ENCODE measurements at places on chromosomes 4 and X.

DNA sequence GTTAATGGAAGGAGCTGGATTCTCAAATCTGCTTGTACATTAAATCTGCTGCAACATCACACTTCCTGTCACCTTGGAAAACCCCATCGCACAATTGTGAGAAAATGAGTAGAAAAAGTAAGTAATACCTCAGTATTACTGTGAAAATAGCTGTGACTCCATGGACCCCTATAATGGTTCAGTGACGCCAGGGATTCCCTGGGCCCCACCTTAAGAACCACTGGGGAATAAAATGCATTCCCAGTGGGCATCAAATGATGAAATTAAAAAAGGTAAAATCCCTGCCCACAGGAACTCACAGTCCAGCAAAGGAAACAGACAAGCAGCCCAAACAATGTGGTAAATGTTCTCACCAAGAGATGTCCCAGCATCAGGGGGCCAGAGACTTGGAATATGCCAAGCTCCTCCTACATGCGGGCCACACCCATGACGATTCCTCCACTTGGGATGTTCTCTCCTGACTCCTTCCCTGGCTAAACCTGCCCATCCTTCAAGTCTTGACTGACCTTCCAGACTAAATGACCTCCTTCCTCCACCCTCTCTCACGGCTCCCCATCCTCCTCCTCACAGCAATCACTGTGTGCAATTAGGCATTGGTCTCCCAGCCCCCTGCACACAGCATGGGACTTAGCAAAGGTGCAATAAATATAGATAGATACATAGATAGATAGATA is 2.6 kb downstream of the EVC2 start:
- DNase-seq, result no peak

GRCh38 chr4:41507291-41507947 is 30.5 kb upstream of the LIMCH1 start:
- no peak for DNase-seq

DNA sequence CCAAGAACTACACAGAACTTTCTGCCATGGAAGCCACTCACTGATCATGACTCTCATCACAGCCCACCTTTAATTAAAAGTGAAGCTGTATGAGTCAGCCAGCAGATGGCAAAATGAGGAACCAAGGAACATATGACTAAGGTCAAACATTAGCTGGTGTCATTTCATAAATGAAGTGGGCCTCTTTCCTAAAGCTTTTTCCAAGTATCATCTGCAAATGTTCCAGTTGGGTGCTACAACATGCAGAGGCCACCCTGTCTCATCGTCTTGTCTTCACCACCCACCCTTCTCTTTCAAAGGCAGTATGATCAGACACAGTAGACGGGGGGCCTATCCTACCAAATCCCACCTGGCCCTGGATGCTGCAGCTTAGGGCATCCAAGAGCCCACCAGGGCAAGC is 9.2 kb upstream of the EOLA1 start:
- no peak for DNase-seq

- no peak for DNase-seq
Measured at GRCh38 chrX:33298622-33299021, 87.3 kb upstream of the DMD start.

- DNase-seq, result no peak
Measured at GRCh38 chr4:73725985-73726384, 14.4 kb upstream of the CXCL8 start.

DNA sequence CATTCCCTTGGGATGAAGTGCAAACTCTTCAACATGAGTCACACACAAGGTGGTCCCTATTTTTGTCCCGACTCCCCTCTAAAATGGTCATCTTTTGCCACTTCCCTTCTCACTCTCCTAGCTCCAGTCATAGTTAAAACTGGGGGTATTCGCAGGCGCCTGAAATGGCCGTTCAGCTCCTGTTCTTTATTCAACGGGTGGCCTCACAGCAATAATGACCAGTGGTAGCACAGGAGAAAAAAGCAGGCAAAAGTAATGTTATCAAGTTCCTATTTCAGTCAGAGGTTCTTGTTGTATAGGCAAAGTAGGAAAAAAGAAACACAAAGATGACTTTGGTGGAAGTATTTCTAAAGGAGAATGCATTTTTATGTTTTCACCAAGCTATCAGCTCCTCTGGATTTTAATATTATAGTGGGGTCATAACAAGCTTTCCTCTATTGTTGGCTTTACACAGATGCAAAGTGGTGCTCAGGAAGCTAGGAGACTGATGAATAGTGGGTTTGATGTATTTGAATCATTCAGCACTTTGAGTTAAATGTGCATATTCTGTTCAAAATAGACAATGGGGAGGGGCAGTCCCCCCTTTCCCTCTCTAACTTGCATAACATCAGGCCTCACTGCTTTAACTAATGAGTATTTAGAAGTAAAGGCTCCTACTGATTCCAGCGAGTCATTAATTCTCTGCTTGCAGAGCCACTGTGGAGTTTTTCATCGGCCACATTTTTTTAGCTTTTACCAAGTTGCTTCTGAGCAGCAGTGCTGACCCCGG is 171.2 kb upstream of the NDP start:
- DNase-seq, result no peak

- DNase-seq, result no peak
Measured at GRCh38 chr4:174764105-174764729, 64.8 kb downstream of the GLRA3 start.

GRCh38 chr4:121654738-121655137 is 42.0 kb downstream of the ANXA5 start:
- no peak for DNase-seq

- DNase-seq, result no peak
Measured at GRCh38 chr4:31793907-31794306, 1073.7 kb downstream of the PCDH7 start.

DNA sequence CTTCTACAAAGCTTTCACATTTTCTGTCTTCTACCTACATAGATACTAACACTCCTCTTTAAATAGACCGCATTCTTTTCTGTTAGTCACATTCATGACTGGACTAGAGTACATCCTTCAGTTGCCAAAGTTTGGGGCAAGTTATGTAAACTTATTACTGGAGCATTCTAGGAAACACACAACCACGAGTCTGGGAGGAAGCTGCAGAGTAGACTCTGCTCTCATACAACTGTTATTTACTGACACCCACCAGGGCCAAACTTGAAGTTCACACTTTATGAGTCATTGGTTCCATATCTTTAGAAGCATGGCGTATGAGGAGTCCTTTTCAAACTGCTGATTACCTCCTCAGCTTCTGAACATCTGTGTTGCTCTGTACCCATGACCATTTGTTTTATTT is 87.0 kb downstream of the RNF150 start:
- no peak for DNase-seq

- no peak for DNase-seq
Measured at GRCh38 chr4:108830509-108831244, 67.8 kb upstream of the ETNPPL start.

DNA sequence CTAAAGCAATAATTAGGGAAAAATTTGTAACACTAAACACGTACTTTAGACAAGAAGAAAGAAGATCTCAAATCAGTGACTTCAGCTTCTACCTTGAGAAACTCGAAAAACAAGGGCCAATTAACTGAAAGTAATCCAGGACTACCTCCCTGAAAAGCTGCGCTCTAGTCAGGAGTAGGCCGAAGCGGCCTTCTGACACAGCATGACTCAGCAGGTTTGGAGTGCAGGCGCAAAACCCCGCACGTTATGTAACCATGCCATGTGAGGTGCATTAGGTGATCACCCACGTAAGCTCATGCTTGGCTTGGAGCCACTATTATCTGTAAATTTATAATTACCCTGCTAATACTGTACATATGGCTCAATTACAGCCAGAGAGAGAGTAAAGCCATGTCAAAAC is 52.8 kb upstream of the CCDC149 start:
- no peak for DNase-seq

- no peak for DNase-seq
Measured at GRCh38 chrX:119502727-119503483, 34.7 kb downstream of the SLC25A5 start.

- DNase-seq, result no peak
Measured at GRCh38 chrX:132677233-132677716, 188.4 kb upstream of the MBNL3 start.

GRCh38 chrX:9610771-9611392 is 146.0 kb downstream of the TBL1X start:
- no peak for DNase-seq

DNA sequence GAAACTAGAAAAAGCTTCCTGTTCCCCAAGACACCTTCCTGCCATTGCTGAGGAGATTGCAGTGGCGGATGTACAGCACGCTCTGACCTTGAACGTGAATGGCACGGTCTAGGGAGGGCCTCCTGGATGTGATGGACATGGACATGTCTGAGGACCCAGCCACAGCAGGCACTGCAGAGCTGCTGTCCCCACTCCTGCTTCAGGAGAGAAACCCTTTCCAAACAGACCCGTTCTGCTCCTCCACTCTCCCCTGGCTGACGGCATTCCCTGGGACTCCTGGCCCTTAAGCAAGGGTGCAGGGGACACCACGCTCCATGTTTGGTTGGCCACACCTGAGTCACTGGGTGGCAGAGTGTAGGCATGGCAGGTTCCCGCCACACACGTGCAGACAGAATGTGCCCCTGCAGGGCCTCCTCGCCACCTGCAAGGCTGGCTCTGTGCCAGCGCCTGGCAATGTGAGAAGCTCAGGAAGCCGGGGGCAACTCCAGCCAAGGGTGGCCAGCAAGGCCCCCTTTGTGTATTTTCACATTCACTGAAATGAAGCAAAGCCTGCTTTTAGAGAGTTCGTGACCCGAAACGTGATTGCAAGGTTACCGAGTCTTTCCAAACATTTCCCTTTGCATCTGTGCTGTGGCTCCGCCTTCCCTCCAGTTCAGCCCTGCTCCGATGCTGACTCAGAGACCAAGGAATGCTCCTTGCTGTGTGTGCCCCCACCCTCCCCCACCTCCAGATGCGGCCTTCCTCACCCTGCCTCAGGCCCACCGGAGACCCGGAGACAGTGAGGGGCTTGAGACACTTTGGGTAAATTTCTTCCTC is 46.1 kb downstream of the HTRA3 start:
- no peak for DNase-seq

- no peak for DNase-seq
Measured at GRCh38 chrX:37662181-37662580, 23.4 kb upstream of the XK start.

DNA sequence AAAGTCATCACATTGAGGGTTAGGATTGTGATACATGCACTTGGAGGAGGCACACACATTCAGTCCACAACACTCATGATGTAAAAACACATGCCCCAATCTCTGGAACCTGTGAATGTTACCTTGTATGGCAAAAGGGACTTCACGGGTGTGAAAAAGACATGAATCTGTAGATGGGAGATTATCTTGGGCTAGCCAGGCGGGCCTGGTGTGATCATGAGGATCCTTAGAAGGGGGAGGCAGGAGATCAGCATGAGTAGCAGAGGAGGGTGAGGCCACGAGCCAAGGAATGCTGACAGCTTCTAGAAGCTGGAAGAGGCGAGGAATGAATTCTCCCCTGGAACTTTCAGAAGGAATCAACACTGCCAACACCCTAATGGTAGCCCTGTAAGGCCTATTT is 77.5 kb upstream of the ENPP6 start:
- DNase-seq, result no peak

DNA sequence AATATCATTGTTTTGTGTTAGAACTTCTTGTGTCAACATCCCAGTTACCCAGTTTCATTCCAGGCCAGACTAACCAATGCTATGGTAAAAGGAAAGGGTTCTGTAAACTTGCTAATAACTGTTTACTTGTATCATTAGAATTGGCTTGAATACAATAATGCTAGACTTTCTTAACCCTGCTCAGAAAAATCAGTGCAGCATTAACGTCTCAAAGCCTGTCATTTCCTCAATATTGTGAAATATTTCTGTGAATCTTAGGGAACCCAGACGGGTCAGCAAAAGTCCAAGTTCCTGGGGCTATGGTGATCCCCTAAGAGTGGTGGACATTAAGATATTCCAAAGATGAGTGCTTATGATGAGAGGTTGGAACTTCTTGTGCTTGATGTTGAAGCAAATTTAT is 541.2 kb upstream of the MAGEB18 start:
- DNase-seq, result no peak

GRCh38 chr4:155854582-155855226 is 11.4 kb downstream of the ASIC5 start:
- no peak for DNase-seq

DNA sequence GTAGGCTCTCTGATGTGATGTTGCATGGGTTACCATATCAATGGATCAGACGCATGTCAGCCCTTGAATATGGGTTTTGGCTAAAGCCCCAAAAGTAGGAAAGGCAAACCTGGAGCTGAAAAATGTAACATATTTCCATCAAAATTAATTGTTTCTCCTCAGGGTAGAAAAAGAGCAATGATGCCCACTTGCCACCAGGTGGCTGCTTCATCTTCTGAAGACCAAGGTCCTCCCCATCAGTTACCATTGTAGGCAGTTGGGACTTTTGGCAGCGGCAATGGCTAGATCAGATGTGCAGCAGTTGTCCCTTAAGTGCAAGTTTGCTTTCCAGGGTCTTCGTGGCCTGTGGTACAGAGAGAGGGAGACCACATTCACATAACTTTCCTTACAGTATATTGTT is 118.2 kb downstream of the NAF1 start:
- DNase-seq, result no peak

- no peak for DNase-seq
Measured at GRCh38 chr4:153538487-153539357, 72.6 kb downstream of the TMEM131L start.

- DNase-seq, result no peak
Measured at GRCh38 chr4:143362349-143363046, 25.8 kb downstream of the GAB1 start.

- DNase-seq, result no peak
Measured at GRCh38 chr4:24582235-24582832, 2.0 kb downstream of the DHX15 start.

DNA sequence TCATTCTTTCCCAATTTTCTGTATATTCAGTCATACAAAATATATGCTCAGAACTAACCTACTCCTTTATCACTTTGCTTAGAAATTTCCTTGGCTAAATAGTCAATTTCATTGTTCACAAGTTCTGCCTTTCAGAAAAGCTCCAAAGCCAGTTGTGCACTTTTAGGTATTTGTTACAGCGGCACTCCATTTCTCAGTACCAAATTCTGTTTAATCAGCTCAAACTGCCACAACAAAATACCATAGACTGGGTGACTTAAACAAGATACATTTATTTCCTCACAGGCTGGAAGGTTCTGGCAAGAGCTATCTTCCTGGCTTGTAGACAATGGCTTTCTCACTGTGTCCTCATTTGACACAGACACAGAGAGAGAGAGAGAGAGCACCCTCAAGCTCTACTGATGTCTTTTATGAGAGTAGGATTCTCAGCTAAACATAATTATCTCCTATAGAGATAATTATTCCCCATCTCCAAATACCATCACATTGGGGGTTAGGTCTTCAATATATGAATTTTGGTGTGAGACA is 188.8 kb upstream of the FSTL5 start:
- no peak for DNase-seq

- DNase-seq, result no peak
Measured at GRCh38 chr4:52606726-52607125, 52.4 kb downstream of the USP46 start.
